ENCODE measurements at places on chromosomes 2 and 18.

DNA sequence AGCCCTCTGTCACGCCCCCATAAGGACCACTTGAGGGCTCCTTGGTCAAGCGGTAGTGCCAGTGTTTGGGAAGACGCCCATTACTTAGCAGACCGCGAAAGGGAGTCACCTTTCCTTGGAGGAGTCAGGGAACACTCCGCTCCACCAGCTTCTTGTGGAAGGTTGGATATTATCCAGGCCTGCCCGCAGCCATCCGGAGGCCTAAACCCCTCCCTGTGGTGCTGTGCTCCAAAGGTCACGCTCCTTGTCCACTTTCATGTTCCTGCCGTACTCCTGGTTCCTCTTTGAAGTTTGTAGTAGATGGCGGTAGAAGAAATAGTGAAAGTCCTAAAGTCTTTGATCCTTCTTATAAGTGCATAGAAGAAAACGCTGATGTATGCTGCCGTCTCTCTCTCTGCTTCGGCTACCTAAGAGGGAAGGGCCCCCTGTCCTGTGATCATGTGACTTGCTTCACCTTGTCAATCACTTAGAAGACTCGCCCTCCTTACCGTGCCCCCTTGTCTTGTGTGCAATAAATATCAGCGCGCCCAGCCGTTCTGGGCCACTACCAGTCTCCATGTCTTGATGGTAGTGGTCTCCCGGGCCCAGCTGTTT is 1.7 kb upstream of the CATIP start:
- DNase-seq = no peak

DNA sequence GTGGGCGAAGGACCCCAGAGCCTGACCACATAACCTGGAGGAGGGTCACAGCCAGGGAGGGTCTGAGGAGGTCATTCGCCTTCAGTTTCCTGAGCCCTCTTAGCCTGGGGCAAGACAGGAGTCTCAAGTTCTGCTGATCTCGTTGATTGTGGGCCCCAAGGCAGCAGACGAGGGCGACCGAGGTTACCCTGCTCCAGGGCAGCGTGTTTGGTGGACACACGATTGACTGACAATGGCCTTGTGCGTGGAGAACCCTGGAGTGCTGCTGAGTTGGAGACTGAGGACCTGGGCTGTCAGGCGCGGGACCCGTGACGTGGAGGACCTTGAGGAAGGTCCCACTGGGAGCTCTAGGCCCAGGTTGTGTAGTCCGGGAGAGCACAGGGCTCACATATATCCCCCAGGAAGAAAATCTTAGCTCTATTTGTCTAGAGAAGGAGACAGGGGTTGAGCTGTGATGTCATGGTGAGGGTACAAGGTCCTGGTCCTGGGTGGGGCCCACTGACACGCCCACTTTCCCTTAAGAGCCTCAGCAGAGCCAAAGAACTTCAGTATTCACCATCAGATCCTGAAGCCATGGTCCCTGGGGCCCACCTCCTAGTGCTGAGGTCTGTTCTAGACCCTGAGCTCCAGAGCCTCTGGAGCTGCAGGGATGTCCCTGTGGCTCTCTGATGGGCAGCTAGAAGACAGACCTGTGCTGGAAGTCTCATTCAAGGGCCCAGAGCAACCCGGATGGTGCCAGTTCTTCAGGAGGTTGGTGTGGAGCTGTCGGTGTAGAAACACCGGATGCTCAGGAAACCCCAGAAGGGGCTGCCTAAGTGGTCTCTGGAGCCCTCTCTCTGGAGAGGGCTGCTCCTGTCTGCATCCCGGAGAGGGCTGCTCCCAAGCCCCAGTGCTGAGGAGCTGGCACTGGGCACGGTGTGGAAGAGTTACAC is 53.1 kb downstream of the DYSF start:
- DNase-seq = no peak

- no peak for DNase-seq
These were observed 228.9 kb downstream of the ADCYAP1 start for GRCh38 chr18:1133541-1133940.

DNA sequence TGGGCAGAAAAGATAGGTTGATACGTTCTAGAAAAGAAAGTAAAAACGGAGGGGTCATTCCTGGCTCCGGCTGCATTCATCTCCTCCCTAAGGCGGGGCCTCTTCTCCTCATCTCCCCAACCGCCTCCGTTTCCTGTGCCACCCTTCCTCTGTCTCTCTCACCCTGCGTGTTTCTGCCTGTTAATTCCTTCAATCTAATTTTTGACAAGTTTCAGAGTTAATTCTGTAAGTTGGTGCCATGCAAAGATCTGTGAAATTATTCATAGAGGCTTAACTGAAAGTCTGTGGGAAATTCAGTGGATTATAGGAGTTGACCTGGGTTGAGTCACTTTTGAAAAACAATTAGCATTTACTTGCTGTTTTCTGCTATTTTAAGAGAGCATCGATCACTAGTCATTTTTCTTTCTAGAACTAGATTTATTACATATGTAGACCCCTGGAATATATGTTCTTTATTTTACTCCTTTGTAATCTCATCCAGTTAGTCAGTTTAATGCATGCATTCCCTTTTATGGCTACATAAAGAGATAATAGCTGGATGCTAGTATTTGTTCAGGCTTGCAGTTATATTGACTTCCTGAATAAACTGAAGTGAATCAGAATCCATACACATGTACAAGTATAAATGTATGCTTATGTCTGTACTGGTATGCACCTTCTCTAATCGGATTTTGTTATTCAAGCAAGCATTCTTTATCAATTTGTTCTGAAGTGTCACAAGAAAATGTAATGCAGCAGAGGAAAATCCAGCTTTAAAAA is 91.1 kb downstream of the EML6 start:
- no peak for DNase-seq

DNA sequence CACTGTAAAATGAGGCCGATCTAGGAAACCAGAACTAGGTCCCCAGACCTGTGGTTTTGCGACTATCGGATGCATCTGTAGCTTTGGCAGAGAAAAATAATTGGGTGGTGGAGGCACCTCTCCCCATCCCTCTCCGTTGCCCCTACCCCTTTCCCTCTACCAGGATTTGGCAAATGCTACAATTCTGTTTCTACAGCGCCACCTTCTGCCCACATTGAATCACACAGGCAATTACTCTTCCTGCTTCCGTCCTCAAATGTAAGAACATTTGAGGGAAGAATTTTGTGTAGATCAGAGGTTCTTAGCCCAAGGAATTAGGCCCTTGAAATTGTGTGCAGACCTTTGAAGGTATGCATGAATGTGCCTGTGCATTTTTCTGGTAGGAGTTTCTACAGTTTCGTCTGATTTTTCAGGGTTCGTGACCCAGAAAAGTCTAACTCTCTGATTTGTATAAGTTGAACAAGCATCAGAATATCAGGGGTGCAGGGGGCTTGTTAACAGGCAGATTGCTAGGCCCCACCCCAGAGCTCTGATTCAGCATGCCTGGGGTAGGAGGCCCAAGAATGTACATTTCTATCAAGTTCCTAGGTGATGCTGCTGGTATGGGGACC is 11.2 kb downstream of the ATP6V1B1 start:
- DNase-seq = peak; percentile 24

DNA sequence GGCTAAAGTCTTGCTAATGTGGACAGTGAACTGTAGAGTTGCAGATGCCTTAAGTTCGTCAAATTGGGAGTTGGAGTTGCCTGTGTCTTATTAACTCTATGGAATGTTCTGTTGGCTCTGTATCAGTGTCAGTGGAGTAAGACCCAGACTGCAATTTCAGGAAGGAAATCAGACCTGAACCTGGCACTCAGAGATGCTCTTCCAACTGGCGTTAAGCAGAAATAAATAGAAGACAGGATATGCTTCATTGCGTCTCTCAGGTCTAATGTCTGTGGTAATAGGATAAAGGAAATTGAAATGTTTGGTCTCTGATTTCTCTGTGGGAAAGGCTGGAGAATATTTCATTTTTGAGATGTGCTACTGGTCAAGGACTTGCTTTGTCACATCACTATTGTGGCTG is 846.7 kb upstream of the ID2 start:
- DNase-seq = no peak

DNA sequence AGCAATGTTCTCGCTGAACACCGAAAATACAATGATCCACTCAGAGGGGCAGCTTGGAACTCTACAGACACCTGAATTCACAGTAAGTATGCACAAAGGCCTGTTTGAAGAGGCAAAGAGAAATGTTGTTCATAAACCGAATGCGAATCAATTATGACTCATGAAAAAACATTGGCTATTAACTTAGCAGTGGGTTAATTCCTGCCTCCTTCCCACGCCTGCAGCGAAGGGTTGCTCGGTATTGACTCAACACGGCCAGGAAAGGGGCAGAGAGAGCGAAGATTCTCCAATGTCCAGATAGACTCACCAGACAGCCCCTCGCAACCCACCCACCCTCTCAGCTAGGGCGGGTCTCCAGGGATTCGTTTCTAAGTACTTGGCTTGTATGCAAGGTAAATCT is 9.4 kb downstream of the CRACDL start:
- DNase-seq = no peak

DNA sequence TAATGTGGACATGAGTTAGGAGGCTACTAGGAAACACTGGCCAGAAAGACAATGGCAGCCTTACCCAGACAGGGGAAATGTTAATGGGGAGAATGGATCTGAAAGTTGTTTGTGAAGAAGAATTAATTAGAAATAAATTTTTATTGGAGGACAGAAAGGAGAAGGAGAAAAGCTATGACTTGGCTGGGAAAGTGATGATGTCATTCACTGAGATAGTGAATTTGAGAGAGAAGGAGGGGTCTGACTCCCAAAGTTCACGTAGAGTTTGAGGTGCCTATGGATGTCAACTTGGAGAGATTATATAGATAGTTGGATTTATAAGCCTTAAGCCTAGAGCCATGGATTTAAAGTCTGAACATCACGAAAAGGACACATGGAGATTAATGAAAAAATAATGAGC is 144.6 kb upstream of the ZNF521 start:
- DNase-seq = no peak

- DNase-seq = no peak
These were observed 3.4 kb upstream of the SPATS2L start for GRCh38 chr2:200302940-200303727.

DNA sequence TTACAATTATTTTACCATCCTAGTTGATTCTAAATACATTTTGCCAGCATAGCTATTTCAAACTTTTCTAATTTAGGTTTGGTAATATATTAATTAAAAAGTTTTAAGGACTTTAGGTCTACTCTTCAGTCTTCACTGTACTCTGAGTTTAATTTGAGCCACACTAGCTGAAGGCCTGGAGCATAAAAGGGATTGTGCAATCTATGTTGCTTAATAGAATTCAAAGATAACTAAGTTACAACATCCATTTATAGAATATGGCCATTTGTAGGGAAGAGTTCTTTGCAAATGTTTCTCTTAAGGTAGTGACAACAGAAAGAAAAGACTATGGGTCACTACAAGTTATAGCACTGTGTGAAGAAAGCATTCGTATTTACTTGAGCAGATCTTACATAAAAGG is 702.2 kb upstream of the NRXN1 start:
- DNase-seq = peak; percentile 1

- DNase-seq = no peak
These were observed 3.4 kb downstream of the ARHGAP28 start for GRCh38 chr18:6732952-6733351.

DNA sequence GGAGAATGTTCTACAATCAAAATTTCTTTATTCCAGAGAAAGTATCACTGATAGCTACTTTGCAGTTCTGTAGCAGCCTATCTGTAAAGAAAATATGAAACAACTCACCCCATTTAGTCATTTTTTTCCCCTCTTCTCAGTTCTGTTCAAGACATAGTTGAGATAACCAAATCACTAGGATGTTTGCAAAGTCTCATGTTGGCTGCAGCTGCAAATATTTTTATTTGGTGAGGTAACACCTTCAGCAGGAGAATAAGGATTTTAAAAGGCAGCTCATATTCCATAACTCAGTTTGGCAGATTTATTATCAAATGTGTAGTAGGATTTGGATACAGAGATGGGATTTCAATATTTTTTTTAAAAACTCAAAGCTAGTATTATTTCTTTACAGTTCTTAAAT is 41.0 kb downstream of the HNRNPLL start:
- DNase-seq = no peak

GRCh38 chr2:195238379-195238778 is 418.6 kb upstream of the SLC39A10 start:
- DNase-seq = no peak

DNA sequence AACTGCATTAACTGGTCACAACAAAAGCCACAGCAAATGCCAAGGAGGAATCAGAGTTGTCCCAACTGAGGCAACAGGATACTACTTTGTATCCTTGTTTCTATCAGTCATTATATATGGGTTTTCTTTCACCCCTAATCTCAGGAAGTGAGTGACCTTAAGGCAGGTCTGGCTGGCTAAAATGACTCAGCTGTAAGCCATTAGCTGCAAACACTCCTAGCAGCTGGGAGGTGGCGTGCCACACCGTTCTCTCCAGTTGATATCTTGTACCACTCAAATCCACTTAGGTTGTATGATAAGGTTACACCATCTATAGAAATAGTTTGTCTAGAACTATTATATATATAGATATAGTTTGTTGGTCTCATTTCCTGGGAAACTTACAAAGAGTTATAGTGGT is 171.1 kb upstream of the MC4R start:
- DNase-seq = no peak

- DNase-seq = no peak
These were observed 17.7 kb upstream of the RESP18 start for GRCh38 chr2:219350215-219350614.

DNA sequence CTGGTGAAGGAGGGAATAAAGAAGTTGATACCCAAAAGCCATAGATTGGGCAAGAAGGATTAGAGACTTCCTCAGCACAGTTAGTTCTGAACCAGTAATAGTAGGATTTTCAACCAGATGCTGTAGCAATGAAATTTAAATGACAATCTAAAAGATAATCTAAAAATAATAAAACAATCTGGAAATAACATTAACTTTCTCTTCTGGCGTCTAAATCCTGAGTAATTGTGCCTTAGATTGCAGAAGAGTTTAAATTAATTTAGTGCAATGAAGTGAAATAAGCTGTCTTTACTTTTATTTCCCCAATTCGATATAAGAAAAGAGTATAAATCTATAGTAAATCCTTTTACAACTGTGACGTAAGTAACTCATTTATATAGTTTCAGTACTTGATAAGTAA is 186.8 kb upstream of the DOK6 start:
- DNase-seq = no peak

DNA sequence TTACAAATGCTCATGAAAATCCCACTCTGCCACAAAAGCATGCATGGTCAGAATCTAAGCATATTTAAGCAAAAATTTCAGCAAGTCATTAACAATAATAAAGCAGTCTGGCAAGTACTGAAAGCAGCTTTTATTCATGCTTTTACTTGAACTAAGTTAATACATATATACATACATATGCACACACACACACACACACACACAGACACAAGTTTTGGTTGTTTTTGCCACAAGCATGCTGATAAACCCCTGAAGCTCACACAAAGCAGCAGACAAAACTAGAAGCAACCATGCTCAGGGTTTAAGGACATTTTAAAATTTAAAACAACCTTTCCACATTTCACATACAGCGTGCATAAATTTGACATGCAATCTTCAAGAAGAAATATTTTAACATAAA is 819.1 kb upstream of the FSHR start:
- DNase-seq = no peak

- DNase-seq = no peak
These were observed 194.1 kb downstream of the TPGS2 start for GRCh38 chr18:36634573-36635216.

- no peak for DNase-seq
These were observed 18.3 kb upstream of the KLHL29 start for GRCh38 chr2:23366720-23367119.

GRCh38 chr18:5912566-5912965 is 17.2 kb upstream of the TMEM200C start:
- DNase-seq = no peak

- no peak for DNase-seq
These were observed 109.2 kb upstream of the OTX1 start for GRCh38 chr2:62941413-62941812.

- no peak for DNase-seq
These were observed 64.8 kb downstream of the COX7A2L start for GRCh38 chr2:42296226-42296625.

- no peak for DNase-seq
These were observed 751.2 kb downstream of the SATB2 start for GRCh38 chr2:198706476-198707082.

Data from GM04504 (cell line).